Naive thymus-derived CD4-positive, alpha-beta T cell (primary cell): ENCODE measurements at places on chromosomes 4 and X. TPM values are rescaled to one million over a fixed set of nuclear protein-coding genes. Genes with fewer than 3 reads are reported as not detected.

GRCh38 chr4:155529272-155529671 lies 137.4 kb upstream of the GUCY1A1 start:
- H3K36me3 ChIP-seq, result no peaks in the 10 kb centered on the region
- H3K27me3 ChIP-seq, result no peaks in the 10 kb centered on the region
- H3K4me1 ChIP-seq, result no peaks in the 10 kb centered on the region
- DNase-seq, result no peak
- H3K27ac ChIP-seq, result no peak overlapping the region

- H3K4me1 ChIP-seq, result no peaks in the 10 kb centered on the region
- no peaks in the 10 kb centered on the region for H3K27me3 ChIP-seq
- H3K4me3 ChIP-seq, result no peak within 1 kb of the TSS
- no peak for DNase-seq
- H3K27ac ChIP-seq, result no peak within 1 kb of the TSS
These were observed at the start of gene CCDC149 for GRCh38 chr4:24912252-24913118. CCDC149 (minus strand) TSS chr4:24913042; CDS start chr4:24912864, 178 bp downstream.

- no peak overlapping the region for H3K4me3 ChIP-seq
- DNase-seq, result no peak
- H3K27ac ChIP-seq, result no peak overlapping the region
- H3K36me3 ChIP-seq, result no peaks in the 10 kb centered on the region
These were observed 150.6 kb downstream of the MXRA5 start for GRCh38 chrX:3195845-3196244.

TCEAL9 gene
- total RNA-seq, result 2.6 TPM

GRCh38 chr4:6771229-6771671 lies 11.3 kb upstream of the KIAA0232 start:
- no peaks in the 10 kb centered on the region for H3K27me3 ChIP-seq
- DNase-seq, result no peak
- H3K27ac ChIP-seq, result no peak overlapping the region
- no peak overlapping the region for H3K4me3 ChIP-seq

DNA sequence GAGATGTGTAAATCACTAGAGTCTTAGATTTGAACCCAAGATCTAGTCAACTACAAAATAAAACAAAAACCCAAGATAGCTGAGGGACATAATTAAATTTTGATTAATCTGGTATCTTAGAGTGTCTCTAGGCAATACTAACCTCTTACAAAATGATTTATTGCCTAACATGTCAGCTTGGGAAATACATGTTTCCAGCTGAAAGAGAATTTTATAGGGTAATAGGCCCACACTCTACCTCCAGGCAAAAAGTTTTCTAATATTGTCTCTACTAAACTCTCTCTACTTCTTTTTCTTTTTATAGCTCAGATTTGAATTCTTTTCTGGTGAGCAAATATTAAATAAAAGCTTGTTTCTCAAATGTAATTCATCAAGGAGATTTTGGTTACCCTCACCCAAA lies 263.2 kb downstream of the IL15 start:
- H3K36me3 ChIP-seq, result no peaks in the 10 kb centered on the region
- DNase-seq, result no peak

RAB33A gene
- 22.1 and 25.6 TPM in 2 replicates for total RNA-seq

GRCh38 chr4:187606581-187606980 lies 389.0 kb upstream of the ZFP42 start:
- no peaks in the 10 kb centered on the region for H3K27me3 ChIP-seq
- no peak for DNase-seq
- no peaks in the 10 kb centered on the region for H3K4me1 ChIP-seq
